ENCODE measurements at places on chromosomes 1 and 21. TPM values are rescaled to one million over a fixed set of nuclear protein-coding genes. Genes with fewer than 3 reads are reported as not detected.

DNA sequence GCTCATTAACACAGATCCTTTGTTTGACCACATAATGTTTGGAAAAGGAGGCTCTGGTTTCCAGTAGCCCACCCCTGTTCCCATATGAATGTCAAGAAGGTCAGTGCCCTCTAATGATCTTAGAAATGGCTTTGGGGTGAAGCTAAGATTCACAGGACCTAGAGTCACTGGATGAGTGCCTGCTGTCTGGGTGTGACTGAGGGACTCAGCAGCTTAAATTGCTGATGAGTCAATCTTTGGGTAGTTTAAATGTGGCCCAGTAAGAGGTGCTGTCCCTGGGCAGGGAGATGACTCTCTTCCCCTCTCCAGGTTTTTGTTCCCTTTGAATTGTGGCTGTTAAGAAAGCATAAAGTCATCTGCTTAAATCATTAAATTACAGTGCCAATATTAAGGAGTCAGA lies 50.6 kb downstream of the L1TD1 start:
- DNase-seq, result no peak

GRCh38 chr1:67126111-67126746 lies 8.5 kb downstream of the C1orf141 start:
- no peak for DNase-seq

GRCh38 chr1:93443454-93443853 lies 4.5 kb upstream of the FNBP1L start:
- DNase-seq, result no peak

DNA sequence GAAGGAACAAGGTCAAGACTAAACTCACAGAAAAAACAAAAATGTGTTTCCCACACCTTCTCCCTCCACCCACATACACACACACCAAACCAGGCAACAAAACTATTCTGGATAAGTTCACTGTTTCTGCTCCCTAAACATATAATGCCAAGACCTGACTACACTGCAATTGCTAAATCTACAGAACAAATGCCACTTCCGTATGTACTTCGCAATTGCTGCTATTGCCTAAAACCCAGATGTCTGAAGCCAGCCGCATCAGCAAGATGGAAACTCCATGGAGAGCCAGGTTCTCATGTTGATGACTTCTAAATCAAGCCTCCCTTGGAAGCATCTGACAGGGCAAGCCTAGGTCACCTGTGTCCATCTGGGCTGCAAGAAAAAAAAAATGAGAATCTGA lies 8.3 kb upstream of the AIM2 start:
- DNase-seq, result no peak

The LCE3B gene
- total RNA-seq, result not detected

DNA sequence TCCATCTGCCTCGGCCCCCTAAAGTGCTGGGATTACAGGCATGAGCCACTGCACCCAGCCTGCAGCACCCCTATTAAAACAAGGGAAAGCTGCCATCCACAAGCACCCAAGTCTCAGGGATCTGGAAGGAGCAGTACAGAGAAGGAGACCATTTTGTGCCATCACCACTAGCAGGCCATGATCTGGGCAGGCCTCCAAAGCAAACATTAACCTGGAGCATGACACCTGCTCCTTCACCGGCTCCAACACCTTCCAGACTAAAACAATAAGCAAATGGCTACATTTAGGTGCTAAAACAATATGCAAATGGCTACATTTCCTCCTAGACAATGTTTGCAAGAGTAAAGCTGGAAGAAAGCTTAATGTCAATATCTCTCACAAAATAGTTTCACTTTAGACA lies 16.7 kb downstream of the MEAF6 start:
- no peak for DNase-seq
